ENCODE measurements at places on chromosomes 12 and 14.

- DNase-seq = no peak
These were observed 136.8 kb downstream of the SYT1 start for GRCh38 chr12:79001404-79001803.

- DNase-seq = no peak
These were observed 29.0 kb downstream of the FAM234B start for GRCh38 chr12:13073173-13073572.

GRCh38 chr12:13154027-13154538 is 42.4 kb upstream of the EMP1 start:
- no peak for DNase-seq

DNA sequence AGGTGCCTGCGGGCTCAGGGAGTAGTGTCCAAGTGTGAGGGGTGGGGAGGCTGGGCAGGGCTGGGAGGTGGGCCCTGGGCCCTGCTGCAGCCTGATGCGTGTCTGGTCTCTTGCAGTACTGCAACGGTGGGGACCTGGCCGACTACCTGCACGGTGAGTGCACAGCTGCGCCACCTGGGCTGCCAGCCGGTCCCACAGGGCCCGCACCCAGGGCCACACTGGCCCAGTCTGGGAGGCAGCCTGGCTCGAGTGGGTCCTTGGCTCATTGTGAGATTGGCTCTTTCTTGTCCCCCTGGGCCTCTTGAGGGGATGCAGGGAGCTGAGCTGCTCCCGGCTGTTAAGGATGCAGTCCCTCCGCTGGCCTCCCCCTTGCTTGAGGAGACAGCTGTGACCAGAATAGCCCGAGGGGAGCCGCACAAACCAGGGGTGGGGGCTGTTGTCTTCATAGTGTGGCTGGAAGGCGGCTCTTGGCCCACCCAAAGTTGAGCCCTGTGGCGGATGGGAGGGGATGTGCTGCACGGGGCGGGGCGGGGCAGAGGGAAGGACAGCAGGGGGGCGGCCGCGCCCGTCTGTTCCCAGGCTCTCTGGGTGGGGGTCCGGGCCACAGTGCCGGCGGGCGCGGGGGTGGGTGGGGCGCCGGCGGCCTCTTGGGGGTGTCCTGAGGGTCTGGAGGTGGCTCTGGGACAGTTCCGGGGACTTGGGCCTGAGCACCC is 13.1 kb downstream of the ULK1 start:
- no peak for DNase-seq

DNA sequence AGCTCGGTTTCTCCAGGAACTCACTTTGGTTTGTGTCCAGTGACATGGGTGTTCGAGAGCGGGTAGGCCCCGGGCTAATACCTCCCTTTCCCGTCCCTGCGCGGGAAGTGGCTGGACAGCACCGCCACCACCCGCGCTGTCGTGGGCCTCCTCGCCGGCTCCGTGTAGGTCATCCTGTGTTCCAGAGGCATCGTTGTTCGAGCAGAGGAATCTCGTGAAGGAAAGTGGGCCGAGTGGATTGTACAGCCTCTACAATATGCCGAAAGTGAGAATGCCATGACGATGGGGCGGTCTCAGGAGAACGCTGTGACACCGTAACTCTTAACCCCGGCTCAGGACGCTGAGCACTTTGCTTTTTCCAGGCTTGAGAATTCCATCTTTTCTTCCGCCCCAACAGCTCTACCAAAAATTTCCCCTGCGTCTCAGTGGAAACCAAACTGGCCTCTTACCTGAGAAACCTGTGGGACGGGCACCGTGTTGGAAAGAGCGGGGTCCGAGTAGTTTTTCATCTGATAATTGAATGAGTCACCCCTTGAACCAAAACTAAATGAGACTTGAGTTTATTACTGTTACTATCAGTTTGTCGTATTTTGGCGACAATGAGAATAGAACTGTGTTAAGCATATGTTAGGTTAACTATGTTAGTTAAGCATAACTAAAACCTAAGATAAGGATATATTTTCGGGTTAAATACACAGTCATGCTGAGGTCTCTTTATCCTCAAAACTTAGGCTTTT is 510 bp downstream of the EIF2S1 start:
- no peak for DNase-seq

- DNase-seq = no peak
These were observed 42.2 kb downstream of the ZCRB1 start for GRCh38 chr12:42283739-42284138.

DNA sequence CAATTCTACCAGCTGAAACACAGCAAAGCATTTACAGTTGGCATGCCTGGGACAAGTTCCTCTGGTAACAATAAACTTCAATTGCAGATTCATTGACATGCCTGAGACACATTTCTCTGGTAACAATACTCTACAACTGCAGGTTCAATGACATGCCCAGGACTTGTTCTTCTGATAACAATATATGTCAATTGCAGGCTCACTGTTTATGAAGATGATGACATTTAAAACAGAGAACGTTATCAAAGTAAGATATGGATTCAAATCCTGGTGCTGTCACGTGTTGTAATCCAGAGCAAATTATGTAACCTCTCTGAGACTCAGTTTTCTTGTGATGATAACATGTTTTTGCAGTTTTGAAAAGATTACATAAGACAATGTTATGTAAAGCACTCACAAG is 20.5 kb downstream of the KITLG start:
- no peak for DNase-seq

- no peak for DNase-seq
These were observed 39.2 kb downstream of the SAMD4A start for GRCh38 chr14:54606178-54606577.

- no peak for DNase-seq
These were observed 77.1 kb upstream of the ACTN1 start for GRCh38 chr14:69055999-69056788.
